ENCODE measurements at places on chromosomes 1 and 21.

GRCh38 chr1:61420909-61421835 lies 303.8 kb downstream of the TM2D1 start:
- DNase-seq: no peak

- DNase-seq: no peak
Observed at GRCh38 chr1:204384636-204385352, 25.1 kb upstream of the PLEKHA6 start.

DNA sequence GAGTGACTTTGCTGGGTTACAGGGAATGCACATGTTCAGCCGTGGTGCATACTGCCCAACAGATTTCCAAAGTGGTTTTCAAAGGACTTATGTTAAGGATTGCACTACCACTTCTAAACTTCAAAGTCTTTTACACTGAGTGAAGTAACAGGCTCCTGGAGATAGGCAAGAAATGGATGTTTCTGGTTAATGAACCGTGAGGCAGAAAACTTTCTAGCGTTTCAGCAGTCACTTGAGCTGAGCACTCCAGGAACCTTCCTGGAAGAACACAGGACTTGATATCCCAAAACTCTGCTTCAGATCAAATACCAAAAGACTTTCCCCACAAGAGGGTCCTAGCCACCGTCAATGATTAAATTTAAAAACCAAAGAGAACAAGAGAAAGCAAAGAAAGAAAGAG lies 74.3 kb upstream of the ATP1A1 start:
- DNase-seq: no peak

- no peak for DNase-seq
Observed at GRCh38 chr1:247210062-247210375, 38.2 kb upstream of the ZNF124 start.

Measured in iPS DF 19.7 (cell line).